ENCODE measurements at places on chromosomes 4 and X. TPM values are rescaled to one million over a fixed set of nuclear protein-coding genes. Genes with fewer than 3 reads are reported as not detected.

DNA sequence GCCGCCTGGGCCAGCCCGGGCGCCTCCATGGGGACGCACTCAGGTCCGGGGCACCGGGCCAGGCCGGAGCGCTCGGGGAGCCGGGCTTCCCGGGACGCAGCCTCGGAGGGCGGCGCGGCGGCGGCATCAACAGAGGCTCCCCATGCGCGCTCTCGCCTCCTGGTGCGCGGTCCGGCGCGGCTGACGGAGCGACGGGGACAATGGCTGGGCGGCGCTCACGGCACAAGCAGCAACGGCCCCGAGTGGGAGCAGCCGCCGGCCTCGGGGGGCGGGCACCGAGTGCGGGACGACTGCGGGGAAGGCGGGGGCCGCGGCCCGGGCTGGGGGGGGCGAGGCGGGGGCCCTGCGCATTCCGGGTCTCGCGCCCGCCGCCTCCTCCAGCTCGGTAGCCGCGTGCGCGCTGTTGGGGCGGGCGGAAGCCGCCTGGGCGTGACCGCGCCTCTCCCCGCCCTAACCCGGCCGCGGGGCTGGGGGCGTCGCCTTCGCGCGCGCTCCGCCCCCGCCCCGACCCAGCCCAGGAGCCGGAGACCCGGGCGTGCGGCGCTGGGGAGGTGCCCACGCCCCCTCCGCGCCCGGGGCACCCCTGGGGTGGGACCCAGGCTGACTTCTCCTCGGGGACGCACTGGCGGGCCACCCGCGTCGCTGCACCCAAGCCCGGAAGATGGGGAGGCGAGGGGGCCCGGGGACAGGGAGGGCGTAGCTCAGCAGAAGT is at the start of gene PRKX:
Gene PRKX (minus strand): TSS at position 425 of the 712 bp plus-strand sequence. CDS start 396 bp downstream, at position 29.
- DNase-seq = peak; percentile 65

The SCRG1 gene
- total RNA-seq = not detected

- peak; percentile 79 for DNase-seq
Observed at GRCh38 chr4:139922406-139923024, 231.5 kb downstream of the MAML3 start.

DNA sequence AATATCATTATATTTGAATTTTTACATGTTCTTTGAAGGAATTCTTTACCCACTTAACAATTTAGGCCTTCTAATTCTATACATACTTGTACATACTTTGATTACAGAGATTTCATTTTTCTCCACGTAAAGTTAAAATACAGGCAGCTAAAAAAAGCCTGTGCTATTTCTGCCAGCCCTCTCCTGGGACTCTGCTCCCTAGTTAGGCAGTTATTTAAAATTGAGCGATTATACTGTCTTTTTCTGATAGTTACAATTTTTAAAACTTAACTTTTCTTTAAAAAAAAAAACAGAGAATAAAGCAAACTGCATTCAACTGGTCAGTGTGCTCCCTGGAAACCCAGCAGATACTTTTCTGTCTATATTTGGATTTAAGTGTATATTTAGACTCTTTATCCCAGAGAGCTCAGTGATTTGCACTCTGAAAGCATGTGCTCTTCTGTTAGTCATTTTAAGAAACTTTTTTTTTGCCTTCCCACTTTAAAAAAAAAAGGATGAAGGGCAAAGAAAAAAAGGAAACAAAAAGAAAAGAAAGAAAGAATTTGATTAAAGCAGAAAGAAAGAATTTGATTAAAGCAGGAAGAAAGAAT is 18.1 kb upstream of the FAM241A start:
- DNase-seq = peak; percentile 21

- DNase-seq = peak; percentile 1
Observed at GRCh38 chr4:11106190-11106589, 322.5 kb downstream of the HS3ST1 start.

The GYPE gene
- total RNA-seq = 2.5 TPM
